ENCODE measurements at places on chromosomes 3 and 15.

- no peak for DNase-seq
These were observed 38.6 kb downstream of the LYZL4 start for GRCh38 chr3:42371776-42372175.

- no peak for DNase-seq
These were observed 25.7 kb upstream of the CLDN16 start for GRCh38 chr3:190362258-190362657.

DNA sequence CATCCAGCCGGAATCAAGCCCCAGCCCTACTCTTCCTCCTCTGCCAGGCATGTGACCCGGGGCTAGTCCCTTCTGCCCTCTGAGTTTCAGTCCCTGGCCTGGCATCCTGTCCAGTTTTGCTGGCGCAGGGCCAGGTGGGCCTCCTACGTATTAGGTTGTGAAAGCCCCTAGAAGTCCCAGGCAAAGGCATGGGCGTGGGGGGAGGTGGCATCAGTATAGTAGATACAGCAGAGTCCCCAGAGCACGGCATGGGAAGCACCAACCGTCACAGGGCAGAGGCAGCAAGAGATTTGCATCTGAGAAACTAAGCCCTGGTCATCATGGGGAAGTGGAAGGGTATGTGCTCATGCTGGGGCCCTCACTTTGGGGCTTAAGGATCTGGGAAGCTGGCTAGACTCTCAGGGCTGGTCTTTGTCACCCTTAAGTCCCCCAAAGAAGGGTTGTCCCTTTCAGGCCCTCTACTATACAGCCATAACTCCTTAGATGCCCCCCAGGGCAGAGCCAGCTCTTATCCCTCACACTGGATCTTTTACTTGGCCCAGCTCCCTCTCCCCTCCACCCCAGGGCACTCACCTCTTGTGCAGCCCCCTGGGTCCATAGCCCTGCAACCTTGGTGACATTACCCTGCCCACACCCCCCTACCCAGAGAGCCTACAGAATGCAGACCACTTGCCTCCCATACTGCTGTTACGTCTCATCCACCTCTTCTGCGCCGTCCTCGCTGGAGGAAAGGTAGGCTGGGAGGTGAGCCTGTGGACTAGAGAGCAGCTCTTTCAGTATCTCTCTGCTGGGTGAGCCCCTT is 11.3 kb downstream of the NBEAL2 start:
- DNase-seq, result no peak

DNA sequence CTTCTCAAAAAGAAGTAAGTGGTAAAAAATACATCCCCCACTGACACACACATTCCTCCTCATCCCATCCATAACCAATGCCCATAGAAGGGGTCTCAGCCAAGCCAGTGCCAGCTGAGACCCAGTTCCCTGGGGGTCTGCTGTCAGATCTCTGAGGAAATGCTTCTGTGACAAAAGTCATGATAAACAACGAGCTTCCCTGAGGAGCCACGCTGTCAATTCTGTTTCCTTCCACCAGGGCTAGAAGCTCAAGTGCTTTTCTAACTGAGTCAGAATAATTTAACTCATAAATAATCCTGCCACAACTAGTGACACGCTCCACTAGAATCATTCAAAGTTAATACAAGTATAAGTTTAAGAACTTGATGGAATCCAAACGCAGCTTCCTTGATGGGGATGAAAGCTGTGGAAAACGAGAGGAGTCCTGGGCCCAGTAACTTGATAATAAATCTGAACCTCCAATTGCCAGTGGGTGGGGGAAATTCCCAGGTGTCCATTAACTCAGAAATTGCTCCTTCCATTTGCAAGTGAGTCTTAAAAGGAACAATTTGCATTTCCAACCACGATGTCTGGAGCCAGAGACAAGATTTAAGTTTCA is 348.7 kb upstream of the LMCD1 start:
- DNase-seq, result no peak

DNA sequence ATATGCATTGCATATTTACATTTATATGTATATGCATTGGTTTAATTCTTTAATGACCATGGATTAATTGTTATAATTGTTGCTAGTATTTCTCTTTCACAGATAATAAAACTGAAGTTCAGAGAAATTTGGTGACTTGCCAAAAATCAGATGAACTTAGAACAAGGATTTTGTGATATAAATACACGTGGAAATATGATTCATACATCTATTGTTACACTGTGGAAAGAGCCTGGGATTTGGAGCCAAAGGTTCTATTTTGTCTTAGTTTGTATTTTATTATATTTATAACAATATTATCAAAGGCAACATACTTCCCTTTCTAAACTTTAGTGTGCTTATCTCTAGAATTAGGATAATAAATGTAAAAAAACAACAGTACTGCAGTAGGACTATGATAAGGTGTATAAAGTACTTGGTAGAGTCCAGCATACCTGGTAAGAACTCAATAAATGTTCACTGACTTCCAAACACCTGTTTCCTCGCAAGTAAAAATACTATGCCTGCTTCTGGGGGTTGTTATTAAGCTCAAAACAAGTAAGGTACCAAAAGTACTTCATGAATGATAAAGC is 342.9 kb downstream of the THSD4 start:
- no peak for DNase-seq

GRCh38 chr3:64188810-64189560 is 36.3 kb downstream of the PRICKLE2 start:
- DNase-seq, result no peak

DNA sequence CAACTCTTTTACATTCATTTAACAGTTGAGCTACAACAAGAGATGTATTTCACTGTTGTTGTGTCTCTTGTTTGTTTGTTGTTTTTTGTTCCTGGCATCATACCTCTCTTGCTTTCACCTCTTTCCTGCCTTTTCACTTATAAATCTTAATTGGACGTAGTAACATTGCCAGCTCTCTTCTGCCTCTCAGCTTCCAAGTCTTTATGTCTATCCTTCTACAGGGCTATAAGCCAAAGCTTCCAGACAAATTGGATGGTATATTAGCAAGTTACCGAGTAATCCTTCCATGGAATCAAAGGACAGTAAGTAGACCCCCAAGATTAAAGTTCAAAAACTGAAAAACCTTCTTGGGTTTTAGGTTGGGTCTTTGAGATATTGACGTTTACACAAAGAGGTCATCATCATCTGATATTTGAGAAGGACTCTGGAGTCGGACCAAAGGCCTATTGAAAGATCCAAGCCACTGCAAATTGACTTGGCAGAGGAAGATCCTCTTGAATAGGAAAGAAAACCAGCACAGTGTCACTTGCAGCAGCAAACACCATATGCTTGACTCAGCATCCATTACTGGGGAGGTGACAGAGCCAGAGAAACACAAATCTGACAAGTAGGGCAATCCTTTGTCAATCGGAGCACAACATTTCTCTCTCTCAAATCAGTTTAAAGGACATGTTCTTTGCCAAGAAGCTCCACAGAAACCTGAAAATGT is 648.5 kb upstream of the NR2F2 start:
- DNase-seq, result no peak

DNA sequence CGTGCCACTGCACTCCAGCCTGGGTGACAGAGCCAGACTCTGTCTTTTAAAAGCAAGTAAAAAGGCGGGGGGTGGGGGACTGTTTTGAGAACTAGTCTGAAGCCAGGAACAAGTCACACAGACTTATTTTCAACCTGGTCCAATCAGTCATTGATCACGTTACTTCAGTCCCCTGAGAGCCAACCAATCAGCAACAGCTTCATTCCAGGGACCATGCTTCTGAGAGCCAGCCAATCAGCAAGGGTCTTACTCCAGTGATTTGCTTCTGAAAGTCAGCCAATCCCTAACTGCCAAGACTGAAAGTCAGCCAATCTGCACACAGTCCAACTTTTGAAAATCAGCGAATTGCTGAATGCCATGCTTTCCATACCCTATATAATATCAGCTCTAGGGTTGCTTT is 48.6 kb upstream of the C15orf39 start:
- no peak for DNase-seq

GRCh38 chr3:136250903-136251460 is 842 bp downstream of the PCCB start:
- peak; percentile 7 for DNase-seq

GRCh38 chr3:62128051-62128450 is 245.3 kb downstream of the FEZF2 start:
- DNase-seq, result no peak

GRCh38 chr15:89139613-89140499 is 51.6 kb downstream of the ABHD2 start:
- DNase-seq, result no peak

GRCh38 chr3:195405651-195406050 is 37.2 kb downstream of the ACAP2 start:
- DNase-seq, result no peak

DNA sequence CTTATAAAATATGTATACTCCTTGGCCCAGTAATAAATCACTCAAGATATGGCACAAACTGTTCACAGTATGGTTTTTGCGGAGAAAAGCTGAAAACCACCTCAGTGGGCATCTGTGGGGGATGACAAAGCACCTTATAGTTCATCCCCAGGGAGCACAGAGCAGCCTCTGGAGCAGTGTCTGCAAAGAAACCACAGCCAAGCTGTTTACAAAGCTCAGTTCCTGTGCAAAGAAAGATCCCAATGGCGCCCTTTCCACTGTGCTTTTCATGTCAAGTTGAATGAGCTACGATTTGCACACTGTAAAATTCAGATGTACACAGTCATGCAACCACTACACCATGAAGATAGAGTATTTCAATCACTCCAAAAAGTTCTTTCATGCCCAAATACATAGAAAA is 2.5 kb upstream of the EFCC1 start:
- DNase-seq, result no peak

DNA sequence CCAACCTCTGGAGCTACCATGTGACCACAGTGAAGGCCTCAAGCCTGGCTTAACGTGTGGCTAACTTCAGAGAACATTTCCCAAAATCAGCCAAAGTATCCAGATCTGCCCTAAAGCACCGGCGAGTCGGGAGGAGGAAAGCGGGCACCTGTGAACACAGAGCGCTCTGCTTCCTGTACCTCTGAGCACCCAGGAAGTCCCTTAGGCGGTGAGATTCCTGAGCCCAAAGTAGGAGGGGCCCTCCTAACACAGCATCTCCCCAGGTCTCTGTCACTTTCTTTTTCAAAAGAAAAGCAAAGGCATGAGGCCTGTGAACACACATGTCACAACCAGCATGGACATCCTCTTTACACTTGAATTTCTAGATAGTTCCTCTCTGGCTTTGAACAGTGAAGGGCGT is 944 bp upstream of the EIF4E3 start:
- DNase-seq, result no peak

DNA sequence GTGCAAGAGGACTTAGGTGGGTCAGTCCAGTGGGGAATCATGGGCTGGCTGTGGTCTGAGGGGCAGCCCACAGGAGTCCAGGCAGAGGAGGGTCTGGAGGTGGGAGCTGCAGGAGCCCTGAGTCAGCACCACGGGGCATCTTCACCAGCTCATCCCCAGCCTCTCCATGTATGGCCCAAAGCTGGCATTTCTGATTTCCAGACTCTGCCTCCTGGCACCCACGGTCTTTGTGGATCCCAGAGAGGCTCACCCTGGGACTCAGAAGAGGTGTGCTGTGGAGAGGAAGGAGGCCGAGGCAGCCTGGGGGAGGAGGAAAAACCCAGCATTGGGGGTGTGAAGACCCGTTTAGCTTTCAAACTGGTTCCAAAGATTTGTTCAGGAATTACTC is 64.5 kb upstream of the KLF13 start:
- no peak for DNase-seq

GRCh38 chr3:134352031-134352671 is 22.1 kb downstream of the AMOTL2 start:
- DNase-seq, result no peak

DNA sequence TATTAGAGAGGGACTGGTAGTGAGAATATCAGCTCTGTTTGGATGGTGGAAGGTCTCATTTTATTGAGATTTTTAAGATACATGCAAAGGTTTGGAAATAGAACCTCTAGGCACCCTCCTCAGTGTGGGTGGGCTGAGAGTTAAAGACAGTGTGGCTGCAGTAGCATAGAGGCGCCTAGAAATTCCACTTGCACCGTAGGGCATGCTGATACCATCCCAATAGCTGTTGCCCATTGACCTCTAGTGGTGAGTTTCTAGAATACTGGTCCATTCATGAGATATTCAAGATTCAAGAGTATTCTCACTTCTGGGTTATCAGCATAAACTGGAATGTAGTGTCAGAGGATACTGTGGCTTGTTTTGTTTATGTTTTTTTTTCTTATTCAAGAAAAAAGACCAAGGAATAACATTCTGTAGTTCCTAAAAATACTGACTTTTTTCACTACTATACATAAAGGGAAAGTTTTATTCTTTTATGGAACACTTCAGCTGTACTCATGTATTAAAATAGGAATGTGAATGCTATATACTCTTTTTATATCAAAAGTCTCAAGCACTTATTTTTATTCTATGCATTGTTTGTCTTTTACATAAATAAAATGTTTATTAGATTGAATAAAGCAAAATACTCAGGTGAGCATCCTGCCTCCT is 87.2 kb downstream of the TGFBR2 start:
- peak; percentile 31 for DNase-seq

- DNase-seq, result no peak
These were observed 25.4 kb downstream of the CXCR6 start for GRCh38 chr3:45968706-45969105.

DNA sequence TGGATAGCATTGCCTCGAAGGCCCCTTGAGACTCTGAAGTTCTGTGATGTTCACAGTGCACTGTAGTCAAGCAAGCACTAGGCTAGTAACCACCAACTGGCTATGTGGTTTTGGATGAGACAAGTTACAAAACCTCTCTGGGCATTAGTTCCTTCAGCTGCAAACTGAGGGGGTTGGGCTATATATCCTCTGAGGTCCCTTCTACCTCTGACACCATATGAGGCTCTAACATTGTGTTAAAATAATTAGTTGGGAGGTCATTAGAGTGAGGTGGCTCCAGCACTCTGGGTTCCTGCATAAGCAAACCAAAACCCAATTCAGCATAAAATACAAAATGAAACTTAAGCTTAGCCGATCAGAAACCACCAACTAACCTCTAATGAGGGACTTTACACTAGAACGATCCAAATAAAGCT is 209.5 kb upstream of the LRRN1 start:
- DNase-seq, result no peak

DNA sequence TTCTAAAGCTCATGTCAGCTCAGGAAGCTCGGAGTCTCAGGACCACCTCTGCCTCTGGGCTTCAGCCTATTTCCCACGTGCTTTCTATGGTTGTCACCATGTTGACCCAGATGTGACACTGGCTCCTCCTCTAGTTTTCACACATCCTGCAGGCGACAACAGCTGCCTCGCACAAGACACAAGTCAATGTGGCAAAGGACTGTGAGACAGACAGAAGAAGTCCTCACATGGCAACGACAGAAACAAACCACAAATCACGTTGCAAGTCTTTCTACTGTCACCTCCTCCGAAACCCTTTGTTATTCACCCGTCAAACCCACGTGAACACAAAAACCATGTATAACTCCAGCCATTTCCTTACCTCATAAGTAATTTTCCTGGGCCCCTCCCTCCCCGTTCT is 194.5 kb downstream of the MEX3B start:
- DNase-seq, result no peak

- no peak for DNase-seq
These were observed 63.5 kb upstream of the KLF13 start for GRCh38 chr15:31262901-31263671.

DNA sequence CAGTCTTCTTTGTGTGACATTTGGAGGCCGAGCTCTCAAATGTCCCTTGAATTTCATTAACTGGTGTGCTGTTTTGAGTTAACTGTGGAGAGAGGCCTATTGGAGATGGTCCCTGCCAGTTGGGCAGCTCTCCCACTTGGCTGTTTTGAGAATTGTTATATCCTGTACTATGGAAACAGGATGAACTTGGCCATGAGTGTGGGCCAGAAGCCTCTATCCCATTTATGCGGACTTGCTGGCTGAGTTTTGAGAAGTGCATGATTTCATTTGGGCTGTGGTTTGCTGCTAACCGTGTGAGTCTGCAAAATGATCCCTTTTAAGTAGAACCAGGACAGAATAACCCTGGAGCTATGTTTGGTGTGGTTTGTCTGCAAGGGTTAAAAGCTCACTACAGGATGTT is 366.0 kb downstream of the PTPRG start:
- no peak for DNase-seq

Data from stimulated activated CD4-positive, alpha-beta T cell treated with anti-CD3 and anti-CD28 coated beads, TNF-alpha, amount 100 ng/mL, for 24 hours (primary cell).